ENCODE measurements at places on chromosomes 7 and 10. TPM values are rescaled to one million over a fixed set of nuclear protein-coding genes. Genes with fewer than 3 reads are reported as not detected.

DNA sequence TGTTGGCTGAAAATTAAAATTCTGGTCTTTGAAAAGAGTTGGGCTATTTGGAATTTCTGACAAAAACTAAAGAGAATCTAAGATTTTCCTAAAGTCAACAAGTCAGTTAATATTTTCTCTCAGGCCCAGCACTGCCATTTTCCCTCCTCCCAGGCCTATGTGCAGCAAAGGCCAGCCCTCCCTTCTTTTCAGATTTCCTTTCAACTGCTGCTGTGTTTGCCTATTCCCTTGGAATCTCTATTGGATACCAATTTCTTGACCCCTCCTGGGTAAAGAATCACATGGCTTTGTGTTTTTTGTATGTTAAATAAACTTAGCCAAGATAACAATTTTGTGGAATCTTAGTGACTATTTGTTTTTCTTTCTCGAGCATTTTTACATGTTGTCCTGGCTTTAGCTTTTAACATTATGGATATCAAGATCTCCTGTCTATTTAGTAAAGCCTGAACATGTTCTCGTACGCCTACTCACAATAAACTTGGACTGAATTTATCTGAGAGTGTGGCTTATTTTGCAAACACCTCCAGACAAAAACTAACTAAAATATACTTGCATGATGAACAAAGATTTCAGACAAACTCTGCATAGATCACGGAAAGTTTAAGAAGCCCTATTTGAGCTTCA, 19.9 kb downstream of the MACC1 start:
- H3K4me3 ChIP-seq, result no peak overlapping the region
- H3K4me1 ChIP-seq, result peaks cover 15% of the 10 kb centered on the region
- H3K27me3 ChIP-seq, result no peaks in the 10 kb centered on the region
- no peak overlapping the region for H3K27ac ChIP-seq
- no peak for DNase-seq

DNA sequence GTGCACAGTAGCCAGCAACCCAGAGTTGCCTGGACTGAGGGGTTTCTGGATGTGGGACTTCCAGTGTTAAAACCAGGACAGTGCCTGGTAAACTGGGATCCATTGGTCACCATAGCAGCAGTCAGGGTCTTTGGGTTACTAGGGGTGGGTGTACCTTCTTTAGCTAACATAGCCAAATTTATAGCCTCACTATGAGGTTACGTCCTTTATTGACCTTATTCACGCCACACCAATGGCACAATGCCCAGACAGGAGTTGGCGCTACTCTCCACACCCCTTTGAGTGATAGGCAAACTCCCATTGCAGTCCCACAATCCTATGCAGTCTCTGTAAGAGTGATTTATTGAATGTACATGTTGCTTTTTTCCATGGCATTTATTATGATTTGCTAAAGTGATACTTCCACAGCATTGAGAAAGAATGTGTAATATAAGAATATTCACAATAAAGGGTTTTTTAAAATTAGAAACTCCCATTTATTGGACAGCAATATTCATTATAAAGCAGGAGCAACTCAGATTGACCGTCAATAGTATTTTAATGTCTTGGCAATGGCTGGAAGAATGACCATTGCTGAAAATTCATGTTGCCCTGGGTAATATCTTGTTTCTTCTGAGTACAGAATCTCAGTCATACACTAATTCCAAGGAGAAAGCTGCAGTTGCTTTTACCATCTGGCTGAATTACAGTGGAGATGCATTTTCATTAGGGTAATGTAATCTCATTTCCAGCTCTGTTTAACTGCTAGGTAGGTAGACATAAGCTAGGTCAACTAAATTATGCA, 26.1 kb downstream of the IFIT5 start:
- H3K4me3 ChIP-seq, result no peak overlapping the region
- no peak for DNase-seq
- no peaks in the 10 kb centered on the region for H3K27me3 ChIP-seq
- no peaks in the 10 kb centered on the region for H3K4me1 ChIP-seq

AKR1C8 gene
- not detected for total RNA-seq

ACTL6B gene
- total RNA-seq, result not detected

C7orf57 gene
- total RNA-seq, result under 0.01 TPM

GRCh38 chr10:75461672-75462649, 30.5 kb downstream of the LRMDA start:
- no peaks in the 10 kb centered on the region for H3K27me3 ChIP-seq
- H3K36me3 ChIP-seq, result no peaks in the 10 kb centered on the region
- no peak overlapping the region for H3K27ac ChIP-seq
- peaks cover 6% of the 10 kb centered on the region for H3K4me1 ChIP-seq
- no peak for DNase-seq
- H3K4me3 ChIP-seq, result no peak overlapping the region

- H3K27ac ChIP-seq, result no peak overlapping the region
- H3K4me1 ChIP-seq, result no peaks in the 10 kb centered on the region
- no peaks in the 10 kb centered on the region for H3K36me3 ChIP-seq
- no peak for DNase-seq
These were observed 281.7 kb downstream of the SORCS3 start for GRCh38 chr10:104922810-104923209.

GNGT1 gene
- total RNA-seq, result not detected

GRCh38 chr10:788796-789748, 99.6 kb upstream of the DIP2C start:
- H3K36me3 ChIP-seq, result no peaks in the 10 kb centered on the region
- H3K27ac ChIP-seq, result peak overlapping the region; percentile 19
- peak overlapping the region; percentile 71 for H3K4me3 ChIP-seq
- DNase-seq, result peak; percentile 99
- H3K27me3 ChIP-seq, result no peaks in the 10 kb centered on the region
- peaks cover 15% of the 10 kb centered on the region for H3K4me1 ChIP-seq

HECW1 gene
- 2.9 TPM for total RNA-seq

DNA sequence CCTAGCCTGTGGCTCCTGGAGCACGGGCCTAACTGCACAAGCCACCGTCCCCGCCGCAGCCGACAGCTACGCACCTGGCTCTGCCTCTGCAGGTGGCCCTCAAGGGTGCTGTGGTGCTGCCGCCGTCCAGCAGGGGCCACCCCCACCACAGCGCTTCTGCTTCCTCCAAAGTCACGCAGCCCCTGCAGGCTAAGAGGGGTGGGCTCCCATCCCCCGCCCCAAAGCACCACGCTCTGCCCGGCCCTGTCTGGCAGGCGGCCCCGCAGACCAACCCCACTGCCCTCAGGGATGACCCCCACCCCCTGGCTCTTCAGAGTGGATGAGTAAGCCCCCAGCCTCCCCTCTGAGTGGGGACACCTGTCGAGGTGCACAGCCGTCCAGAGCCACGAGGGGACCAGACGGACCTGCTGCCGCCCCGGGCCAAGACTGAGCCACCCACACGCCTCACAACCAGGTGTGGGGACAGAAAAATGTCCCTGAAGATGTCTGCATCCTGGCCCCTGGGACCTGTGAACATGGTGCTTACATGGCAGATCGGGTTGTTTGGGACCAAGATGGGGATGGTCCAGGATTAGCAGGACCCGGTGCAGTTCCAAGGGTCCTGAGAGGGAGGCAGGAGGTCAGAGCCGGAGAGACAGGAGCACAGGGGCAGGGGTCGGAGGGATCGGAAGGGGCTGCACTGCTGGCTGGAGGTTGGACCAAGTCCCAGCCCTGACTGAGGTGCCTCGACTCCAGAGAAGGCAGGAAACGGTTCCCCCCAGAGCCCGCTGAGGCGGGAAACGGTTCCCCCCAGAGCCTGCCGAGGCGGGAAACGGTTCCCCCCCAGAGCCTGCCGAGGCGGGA, 9.0 kb upstream of the ADAP1 start:
- H3K4me3 ChIP-seq, result no peak overlapping the region
- H3K27me3 ChIP-seq, result peaks cover 33% of the 10 kb centered on the region
- H3K4me1 ChIP-seq, result peaks cover 5% of the 10 kb centered on the region
- DNase-seq, result peak; percentile 79
- H3K27ac ChIP-seq, result no peak overlapping the region
- peaks cover 15% of the 10 kb centered on the region for H3K36me3 ChIP-seq

CHST15 gene
- total RNA-seq, result 22.8 TPM

- no peak overlapping the region for H3K27ac ChIP-seq
- H3K36me3 ChIP-seq, result peaks cover 18% of the 10 kb centered on the region
- H3K4me3 ChIP-seq, result no peak overlapping the region
- DNase-seq, result no peak
- no peaks in the 10 kb centered on the region for H3K27me3 ChIP-seq
These were observed 131.1 kb downstream of the SEMA3C start for GRCh38 chr7:80787721-80788120.

DNA sequence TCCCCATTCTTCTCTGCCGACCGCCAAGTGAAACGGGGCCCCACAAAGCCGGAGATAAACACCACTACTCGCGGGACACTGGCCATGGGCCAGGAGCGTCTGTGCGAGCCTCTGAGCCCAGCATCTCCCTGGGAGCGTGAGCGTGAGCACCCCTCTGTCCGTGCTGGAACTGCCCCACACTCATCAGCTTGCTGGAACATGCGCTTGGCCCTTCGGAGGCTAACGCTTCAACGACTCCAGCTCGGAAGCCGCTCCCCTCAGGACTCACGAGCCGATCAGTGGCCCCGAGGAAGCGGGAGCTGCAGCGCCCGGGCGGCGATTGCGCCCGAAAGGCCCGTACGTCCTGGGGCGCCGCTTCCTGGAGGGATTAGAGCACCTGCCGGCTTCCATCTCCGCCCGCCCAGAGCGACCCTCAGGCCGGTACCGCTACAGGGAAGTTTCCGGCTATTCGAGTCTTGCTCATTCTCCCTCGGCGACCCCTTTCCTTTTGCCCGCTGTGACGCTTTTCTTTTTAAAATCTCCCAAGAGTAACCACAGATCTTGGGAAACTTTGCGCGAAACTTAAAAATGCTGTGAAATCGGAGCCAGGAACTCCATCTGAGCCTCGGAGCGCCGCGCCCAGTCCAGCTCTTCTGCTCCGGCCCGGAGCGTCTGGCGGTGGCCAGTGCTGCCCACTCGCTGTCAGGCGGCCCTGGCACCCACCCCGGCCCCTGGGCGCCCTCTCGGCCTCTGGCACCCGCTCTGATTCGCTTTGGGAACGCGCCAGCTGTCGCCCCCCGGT, 1.0 kb downstream of the TLL2 start:
- peaks cover 3% of the 10 kb centered on the region for H3K36me3 ChIP-seq
- H3K27ac ChIP-seq, result no peak overlapping the region
- DNase-seq, result peak; percentile 77
- H3K4me3 ChIP-seq, result peak overlapping the region; percentile 66
- H3K4me1 ChIP-seq, result peaks cover 22% of the 10 kb centered on the region

OPN1SW gene
- not detected for total RNA-seq

DNA sequence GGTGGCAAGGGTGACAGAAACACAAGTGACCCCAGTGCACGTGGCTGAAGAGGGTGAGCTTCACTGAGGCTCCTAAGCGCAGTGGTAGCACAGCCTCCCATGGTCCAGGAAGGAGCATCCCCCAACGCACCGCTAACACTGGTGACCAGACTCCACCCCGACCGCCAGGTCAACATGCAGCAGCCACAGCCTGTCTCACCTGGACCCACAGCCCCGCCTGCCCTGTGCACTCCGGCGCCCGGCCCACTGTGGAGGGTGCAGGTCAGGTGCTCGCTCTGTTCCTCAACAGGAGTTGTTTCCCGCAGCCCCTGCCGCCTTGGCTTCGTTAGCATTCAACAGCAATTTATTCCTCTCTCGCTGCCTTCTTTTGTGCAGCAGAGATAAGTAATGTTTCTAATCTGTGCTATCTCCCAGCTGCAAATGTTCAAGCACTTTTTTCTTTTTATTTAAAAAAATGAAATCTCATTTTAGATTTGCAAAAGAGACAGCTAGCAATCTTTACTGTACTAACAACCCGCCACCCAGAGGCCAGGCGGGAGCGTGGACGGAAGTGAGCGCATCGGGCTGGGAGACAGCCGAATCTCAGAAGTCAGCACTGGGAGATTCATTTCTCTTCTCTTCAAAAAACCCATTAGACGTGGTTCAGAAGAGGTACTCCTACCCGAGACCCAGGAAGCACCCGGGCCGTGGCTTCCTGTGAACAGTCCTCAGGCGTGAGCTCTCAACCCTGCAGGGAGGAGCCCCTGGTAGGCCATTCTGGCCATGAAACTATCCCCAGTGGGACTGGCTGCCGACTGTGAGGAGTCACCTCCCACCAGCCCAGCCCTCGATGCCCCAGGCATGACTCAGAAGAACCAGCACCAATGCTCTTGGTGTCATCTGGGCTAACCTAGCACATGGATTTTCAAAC, 133.4 kb downstream of the MAD1L1 start:
- peaks cover 13% of the 10 kb centered on the region for H3K4me1 ChIP-seq
- no peak overlapping the region for H3K27ac ChIP-seq
- peak; percentile 98 for DNase-seq
- H3K27me3 ChIP-seq, result no peaks in the 10 kb centered on the region

GRCh38 chr10:74823791-74824183, 2.6 kb upstream of the KAT6B start:
- no peak overlapping the region for H3K4me3 ChIP-seq
- H3K27ac ChIP-seq, result no peak overlapping the region
- H3K4me1 ChIP-seq, result peaks cover 28% of the 10 kb centered on the region
- H3K36me3 ChIP-seq, result no peaks in the 10 kb centered on the region
- no peaks in the 10 kb centered on the region for H3K27me3 ChIP-seq

DNA sequence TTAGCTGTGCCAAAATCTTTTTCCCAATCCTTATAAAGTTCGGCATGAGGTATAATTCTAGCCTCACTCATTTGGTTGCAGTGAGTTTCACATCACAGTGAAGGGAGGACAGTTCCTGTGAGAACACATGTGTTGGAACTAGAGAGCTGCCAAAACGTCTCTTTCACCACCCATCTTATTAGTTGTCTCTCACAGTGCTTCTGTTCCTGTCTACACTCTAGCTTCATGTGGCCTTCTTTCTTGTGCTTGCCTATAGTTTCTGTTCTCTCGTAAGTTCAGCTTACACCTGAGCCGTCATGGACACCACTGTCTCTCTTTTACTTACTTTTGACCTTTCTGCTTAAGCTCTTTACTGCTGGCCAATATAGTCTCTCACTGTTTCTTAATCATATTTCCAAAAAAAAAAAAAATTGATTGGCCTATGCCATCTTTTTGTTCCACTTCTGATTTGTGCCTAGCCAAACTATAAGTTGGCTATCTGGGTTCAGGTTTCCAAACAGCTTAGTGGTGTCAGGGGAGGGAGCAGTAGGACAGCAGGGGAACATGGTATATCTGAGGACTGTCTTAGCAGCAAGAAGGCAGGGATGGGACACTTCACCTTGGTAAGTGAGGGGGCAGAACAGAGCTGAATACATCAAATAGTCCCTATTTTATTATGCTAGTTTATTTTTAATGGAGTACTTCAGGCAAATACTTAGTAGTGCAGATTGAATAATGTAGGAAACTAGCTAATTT, 38.0 kb downstream of the ZNRF2 start:
- H3K4me3 ChIP-seq, result peak overlapping the region; percentile 57
- no peaks in the 10 kb centered on the region for H3K36me3 ChIP-seq
- no peak for DNase-seq
- H3K27me3 ChIP-seq, result no peaks in the 10 kb centered on the region
- H3K27ac ChIP-seq, result peak overlapping the region; percentile 60

DNA sequence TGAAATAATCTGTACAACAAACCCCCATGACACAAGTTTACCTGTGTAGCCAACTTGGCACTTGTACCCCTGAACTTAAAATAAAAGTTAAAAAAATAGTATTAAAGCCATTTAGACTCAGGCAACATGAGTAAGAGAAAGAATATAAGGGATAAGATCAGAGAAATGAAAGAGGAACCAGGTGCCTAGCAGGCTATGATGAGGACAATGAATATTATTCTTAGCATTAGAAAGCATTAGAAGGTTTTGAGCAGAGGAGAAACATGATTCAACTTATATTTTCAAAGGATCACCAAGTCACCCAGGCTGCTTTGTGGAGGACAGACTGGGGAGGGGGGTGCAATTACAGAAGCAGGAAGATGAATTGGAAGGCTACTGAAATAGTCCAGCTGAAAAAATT, 48.1 kb upstream of the TES start:
- no peak for DNase-seq
- H3K4me1 ChIP-seq, result no peaks in the 10 kb centered on the region
- H3K27me3 ChIP-seq, result peaks cover 8% of the 10 kb centered on the region
- no peaks in the 10 kb centered on the region for H3K36me3 ChIP-seq

- H3K4me1 ChIP-seq, result peaks cover 39% of the 10 kb centered on the region
- peak overlapping the region; percentile 36 for H3K4me3 ChIP-seq
- DNase-seq, result peak; percentile 72
- H3K27me3 ChIP-seq, result no peaks in the 10 kb centered on the region
- no peaks in the 10 kb centered on the region for H3K36me3 ChIP-seq
These were observed 337.4 kb downstream of the PRPF18 start for GRCh38 chr10:13924040-13924725.
